Bronchial epithelial cell (primary cell): ENCODE measurements at places on chromosomes 12 and 14. TPM values are rescaled to one million over a fixed set of nuclear protein-coding genes. Genes with fewer than 3 reads are reported as not detected.

Gene GLS2
- 5.2 and 6.1 TPM in 2 replicates for total RNA-seq

DNA sequence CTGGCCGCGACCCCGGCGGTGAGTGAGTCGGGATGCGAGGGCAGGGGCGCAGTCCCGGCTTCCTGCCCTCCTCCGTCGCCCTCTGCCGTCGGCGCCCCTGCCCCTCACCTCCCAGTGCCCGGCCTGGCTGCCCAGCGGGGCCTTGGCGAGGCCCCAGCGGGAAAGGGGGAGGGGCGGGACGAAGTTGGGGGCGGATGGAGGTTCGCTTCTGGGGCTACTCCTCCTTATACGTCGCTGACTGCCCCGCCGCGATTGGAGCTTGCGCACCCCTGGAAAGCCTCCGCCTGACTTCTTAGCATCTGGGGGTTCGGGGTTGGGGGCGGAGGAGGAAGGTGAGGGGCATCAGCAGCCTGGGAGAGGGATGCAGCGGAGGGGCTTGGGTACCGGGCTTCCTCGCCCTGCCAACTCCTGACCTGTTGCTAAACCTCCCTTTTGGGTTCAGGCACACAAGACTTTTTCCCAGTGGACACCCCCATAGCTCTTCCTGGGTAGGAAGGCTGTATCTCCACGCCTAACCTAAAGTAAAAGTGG is 406 bp downstream of the TMEM263 start:
- DNase-seq: no peak

DNA sequence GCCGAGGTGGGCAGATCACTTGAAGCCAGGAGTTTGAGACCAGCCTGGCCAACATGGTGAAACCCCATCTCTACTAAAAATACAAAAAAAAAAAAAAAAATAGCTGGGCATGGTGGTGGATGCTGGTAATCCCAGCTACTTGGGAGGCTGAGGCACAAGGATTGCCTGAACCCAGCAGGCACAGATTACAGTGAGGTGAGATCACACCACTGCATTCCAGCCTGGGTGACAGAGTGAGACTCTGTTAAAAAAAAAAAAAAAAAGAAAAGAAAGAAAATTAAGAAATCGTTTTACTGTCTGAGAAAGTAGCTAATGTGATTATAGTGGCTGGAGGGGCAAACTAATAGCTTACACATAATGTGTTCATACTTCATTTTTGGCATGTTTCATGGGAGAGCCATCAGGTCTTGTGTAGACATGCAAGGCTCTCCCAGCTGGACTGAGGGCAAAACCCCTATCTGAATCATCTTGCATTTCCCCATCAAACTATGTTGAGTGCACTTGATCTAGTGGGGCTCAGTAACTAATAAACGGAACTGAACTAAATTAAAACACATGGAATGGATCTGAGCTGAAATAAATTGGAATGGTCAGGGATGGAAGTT is 16.2 kb downstream of the KIF21A start:
- peak; percentile 99 for DNase-seq

Gene TEX22
- 0.38 and 1.8 TPM in 2 replicates for total RNA-seq

GRCh38 chr14:69107407-69108003 is 45.4 kb downstream of the DCAF5 start:
- peak; percentile 73 for DNase-seq

DNA sequence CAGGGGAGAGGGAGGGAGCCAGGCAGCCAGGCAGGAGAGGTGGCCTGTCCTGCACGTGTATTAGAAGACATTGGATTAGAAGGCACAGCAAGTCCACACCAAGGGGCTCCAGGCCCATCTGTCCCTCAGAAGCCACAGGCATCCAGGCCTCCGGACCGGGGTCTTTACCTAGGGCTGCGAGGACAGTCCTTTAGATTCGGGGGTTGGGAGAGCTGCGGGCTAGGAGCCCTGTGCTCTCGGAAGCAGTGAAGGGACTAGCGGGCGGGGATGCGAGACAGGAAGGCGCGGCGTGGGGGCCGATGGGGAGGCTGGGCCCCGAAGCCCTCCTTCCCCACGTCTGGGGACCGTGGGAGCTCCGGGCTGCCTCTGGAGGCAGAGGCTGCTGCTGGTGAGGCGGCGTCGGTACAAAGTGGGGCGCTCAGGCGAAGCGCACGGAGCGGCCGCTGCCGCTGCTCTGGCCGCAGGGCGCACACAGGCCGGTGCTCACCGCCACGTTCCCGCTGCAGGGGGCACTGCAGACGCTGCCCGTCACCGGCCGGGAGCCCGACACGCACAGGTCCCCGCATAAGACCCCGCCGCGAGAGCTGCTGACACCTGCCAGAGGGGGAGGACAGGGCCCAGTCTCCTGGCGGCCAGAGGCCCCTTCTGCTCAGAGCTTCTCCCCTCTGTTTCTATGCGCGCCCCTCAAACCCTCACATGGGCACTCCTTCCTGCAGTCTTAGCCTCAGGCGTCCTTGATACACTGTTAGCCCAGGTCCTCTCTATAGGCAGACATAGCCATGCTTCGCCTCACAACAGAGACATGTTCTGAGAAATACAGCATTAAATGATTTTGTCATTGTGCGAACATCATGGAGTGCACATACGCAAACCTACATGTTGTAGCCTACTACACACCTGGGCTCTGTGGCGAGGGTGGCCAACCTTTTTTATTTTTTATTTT is 17.3 kb downstream of the KRT7 start:
- no peak for DNase-seq

Gene KRT8
- total RNA-seq: 146 and 309 TPM in 2 replicates

- DNase-seq: no peak
Measured at GRCh38 chr12:28278499-28278898, 88.2 kb downstream of the CCDC91 start.

Gene CMA1
- not detected in 2 replicates for total RNA-seq

Gene PTPRR
- total RNA-seq: under 0.01 and 0.26 TPM in 2 replicates

Gene BDKRB1
- total RNA-seq: 1.0 and 1.1 TPM in 2 replicates

Gene KCNH3
- total RNA-seq: under 0.01 TPM in 2 replicates

Gene SLC8A3
- under 0.01 TPM in 1 of 2 replicates, not detected in the other for total RNA-seq

- peak; percentile 82 for DNase-seq
Measured at GRCh38 chr12:10718279-10718821, 4.8 kb downstream of the YBX3 start.

DNA sequence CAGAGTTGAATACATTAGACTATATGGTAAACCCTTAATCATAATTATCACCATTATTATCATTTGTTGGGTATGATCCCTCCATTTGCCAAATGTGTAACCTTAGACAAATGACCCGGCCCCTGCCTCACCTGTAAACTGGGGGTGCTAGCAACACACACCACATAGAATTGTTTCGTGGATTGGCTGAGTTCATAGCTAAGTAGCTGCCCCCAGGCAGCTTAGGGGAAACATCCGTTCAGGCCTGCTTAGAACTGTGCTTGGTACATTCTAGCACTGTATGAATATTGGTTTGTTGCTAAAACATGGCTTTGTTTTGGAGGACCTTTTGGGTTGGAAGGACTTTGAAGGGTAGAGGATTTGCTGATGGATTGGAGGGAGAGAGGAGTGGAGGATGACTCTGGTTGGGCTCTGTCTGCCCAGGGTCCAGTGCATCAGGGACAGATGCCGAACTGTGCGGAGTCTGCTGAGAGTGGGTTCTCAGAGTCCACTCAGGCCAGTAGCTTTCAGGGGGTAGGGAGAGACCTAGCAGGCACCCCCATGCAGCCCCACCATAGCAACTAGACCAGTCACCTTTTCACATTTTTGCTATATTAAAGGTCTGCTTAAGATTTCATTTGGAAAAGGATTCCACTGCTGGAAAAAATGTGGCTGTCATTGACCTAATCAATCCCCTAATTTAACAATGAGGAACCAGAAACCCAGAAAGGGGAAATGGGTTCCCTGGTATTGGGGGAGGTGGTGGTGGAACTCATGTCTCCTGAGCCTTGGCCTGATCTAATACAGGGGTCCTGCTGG is 2.2 kb downstream of the RIN3 start:
- DNase-seq: no peak

Gene ATXN7L3B
- 25.5 and 29.8 TPM in 2 replicates for total RNA-seq

- DNase-seq: no peak
Measured at GRCh38 chr14:95068080-95068479, 89.2 kb downstream of the DICER1 start.
